Astrocyte (in vitro differentiated cells and primary cell): ENCODE measurements at places on chromosomes 5 and 9. TPM values are rescaled to one million over a fixed set of nuclear protein-coding genes. Genes with fewer than 3 reads are reported as not detected.
A peak's percentile ranks its signal among the peaks of the same experiment; 100 is the strongest.

- DNase-seq, result peak; percentile 59
Measured at GRCh38 chr5:132070460-132071337, 2.9 kb upstream of the CSF2 start.

DNA sequence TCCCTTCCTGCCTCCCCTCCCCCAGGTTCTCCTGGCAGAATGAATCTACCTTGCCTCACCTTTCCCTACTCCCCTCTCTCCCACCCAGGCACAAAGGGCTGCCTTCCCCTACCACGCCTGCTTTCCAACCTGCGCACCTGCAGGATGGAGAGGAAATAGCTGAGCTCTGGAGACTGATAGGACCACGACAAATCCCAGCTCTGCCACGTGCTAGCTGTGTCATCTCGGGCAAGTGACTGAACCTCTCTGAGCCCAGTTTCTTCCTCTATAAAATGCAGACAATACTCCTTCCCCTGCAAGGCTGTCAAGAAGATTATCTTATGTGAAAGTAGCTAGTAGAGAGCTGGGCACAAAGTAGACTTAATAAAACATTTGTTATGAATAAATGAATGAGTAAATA lies 31.2 kb upstream of the PTGS1 start:
- no peak for DNase-seq

DNA sequence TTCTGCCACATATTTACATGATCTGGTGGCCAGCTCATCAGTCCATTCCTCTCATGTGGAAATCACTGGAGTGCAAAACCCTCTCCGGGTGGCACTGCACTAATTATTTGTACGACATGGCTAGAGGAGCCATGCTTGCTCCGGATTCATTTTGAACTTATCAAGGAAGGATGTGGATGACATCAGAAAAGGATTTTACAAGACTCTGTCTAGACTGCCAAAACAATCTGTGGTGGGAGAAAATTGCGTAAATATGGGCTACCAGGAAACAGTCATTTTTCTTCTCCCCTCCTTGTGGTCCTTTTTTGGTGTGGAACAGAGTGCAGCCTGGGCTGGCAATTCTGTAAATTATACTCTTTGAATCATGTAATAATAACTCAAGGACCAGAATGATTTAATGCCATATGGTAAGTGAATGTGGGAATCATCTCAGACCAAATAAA lies 123.4 kb upstream of the IFNE start:
- DNase-seq, result peak; percentile 99

DNA sequence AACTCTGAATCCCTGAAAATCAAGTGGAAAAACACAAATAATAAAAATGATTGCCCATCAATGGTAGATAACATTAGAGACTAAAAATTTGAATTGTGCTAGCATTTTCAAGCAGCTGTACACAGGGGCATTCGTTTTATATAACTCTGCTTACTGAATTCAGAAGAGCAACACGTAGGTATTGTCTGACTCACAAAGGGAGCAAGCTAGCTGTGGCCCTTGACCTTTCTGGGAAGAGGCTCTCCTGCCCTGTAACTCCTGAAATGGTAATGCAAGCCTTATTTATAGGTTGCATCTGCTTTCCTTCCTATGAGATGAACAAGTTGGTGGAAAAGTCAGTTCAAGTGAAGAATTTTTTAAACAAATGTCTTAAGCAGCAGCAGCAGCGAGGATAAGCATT lies 218.7 kb upstream of the EFNA5 start:
- DNase-seq, result peak; percentile 22

IFNB1 gene
- total RNA-seq, result 2.5 and 3.2 TPM in 2 replicates
